EL (cell line): ENCODE measurements at places on chromosomes 1 and 21.

GRCh38 chr21:36538761-36539160, 58.8 kb upstream of the CLDN14 start:
- DNase-seq = no peak

- no peak for DNase-seq
Observed at GRCh38 chr1:201006450-201006849, 17.1 kb downstream of the KIF21B start.

DNA sequence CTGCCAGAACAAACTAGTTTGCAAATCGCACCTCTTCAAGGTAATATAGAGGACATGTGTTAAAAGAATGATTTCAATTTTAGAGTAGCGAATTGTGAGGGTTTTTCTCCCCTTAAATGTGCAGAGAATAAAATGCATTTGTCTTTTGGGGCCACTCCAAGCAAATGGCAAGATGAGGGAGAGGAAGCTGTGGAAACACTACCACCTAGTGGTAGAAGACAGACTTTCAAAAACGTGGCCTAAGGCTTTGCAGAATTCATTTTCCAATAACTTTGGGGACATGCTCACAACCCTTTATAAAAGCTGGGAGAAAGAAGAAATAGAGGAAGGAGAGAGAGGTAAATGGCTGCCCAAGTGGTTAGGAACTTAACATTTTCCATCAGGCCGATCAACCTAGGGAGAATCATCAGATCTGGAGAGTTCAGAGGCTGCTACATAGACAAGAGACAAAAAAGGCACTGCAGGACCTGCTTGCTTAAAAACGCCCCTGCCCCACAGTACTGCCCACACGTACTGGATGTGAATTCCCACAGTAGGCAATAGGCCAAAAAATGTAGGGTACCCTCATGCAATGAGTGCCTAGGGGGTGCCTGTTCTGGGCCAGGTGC, 15.7 kb upstream of the RCAN1 start:
- DNase-seq = peak; percentile 54

DNA sequence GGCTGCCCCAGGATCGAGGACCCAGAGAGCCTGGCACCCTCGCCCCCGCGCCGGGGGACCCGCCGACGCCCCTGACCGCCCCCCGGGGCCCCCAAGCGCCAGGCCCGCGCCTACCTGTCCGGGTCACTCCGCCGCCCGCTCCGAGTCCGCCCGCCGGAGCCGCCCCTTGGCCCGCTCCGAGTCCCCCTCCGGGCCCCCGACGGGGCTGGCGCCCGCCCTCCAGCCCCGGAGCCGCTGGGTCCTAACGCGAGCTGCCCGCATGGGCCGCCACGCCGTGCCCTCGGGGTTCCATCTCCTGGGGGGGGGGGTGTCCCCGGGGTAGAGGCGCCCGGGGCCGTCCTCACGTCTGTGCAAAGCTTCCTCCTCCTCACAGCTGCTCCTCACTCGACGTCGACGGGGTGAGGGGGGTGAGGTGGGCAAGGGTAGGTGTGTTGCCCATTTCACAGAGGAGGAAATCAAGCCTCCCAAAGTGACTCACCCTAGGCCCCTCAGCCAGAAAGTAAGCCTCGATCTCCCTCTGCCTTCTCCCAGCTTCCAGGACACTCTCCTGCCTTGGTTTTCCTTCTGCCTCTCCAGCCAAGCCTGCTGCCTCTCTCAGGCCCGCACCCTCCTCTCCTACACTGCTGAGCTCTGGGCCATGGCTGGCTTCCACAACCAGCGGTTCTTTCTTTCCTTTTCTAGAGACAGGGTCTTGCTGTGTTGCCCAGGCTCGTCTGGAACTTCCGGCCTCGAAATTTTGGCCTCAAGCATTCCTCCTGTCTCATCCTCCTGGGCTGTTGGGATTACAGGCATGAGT, at the start of gene MFAP2:
Gene MFAP2 (minus strand): TSS at position 148 of the 796 bp plus-strand sequence. CDS start 2,347 bp downstream, outside the sequence.
- peak; percentile 63 for DNase-seq

DNA sequence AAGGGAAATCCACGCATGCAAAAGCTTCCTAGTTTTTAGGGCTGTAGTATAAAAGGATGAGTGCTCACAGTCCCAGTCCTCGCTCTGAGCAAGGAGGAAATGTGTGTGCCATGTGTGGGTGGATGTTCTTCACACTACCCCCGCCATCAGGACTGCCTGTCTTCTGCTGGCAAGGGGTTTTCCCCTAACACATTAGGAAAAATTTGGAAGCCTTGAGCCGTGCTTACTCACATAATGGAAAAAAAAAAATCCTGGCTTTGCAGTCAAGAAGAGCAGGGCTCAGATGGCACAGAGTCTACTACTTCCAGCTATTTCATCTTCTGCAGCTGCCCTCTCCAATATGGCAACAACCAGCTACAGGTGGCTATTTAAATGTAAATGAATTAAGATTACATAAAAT, 363.1 kb downstream of the PLPP3 start:
- DNase-seq = peak; percentile 44

DNA sequence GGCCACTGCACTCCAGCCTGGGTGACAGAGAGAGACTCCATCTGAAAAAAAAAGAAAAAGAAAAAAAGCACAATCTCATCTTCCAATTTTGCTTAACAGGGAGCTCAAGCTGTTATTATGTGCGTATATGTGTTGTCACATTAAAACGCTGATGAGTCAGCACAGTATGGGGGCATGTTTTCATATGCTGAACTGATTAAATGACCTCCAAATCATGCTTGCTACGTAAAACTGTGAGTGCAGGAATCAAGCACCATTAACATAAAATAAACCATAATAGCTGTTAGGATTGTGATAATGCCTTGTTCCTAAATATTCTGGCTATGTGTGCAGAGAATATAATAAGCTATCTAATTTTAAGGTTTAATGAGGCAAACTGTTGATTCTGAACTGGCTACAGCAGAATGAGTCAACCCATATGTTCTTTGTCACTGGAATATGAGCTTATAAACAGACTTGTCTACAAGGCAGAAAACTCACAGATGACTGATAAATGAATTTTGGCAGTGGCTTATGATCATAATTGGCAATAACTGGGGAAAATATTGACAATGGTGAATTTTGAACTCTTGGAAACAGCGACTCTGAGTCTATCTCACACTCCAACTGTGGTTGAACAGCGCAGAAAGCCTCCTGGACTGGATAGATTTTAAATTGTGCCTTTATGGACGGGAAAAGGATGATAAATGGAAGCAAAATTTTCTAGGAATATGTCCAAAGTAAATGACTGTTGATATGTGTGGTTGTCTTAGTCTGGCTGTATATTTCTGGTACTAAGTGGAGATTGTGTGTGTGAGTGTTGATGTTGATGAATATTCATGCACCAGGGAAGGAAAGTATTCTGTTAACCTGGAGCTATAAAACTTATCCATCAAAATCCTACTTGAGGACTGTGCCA, 75.5 kb downstream of the VCAM1 start:
- DNase-seq = peak; percentile 40

DNA sequence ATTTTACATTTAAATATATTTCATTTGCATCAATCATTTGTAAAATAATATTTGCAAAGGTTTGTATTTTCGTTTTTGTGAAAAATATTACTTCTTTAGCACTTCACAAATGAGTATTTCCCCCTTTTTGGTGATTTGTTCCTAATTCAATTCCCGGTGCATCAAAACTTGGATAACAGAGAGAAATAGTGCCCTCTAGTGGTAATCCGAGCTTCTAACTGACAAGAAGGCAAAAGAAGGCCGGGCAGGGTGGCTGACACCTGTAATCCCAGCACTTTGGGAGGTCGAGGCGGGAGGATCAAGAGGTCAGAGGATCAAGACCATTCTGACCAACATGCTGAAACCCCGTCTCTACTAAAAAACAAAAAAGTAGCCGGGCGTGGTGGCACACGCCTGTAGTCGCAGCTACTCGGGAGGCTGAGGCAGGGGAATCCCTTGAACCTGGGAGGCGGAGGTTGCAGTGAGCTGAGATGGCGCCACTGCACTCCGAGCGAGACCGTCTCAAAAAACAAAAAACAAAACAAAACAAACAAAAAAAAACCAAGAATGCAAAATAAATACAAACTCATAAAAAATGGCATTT, 137.7 kb downstream of the COL11A1 start:
- DNase-seq = peak; percentile 58

- DNase-seq = peak; percentile 84
Observed at GRCh38 chr1:42936309-42937078, 22.2 kb downstream of the SLC2A1 start.

DNA sequence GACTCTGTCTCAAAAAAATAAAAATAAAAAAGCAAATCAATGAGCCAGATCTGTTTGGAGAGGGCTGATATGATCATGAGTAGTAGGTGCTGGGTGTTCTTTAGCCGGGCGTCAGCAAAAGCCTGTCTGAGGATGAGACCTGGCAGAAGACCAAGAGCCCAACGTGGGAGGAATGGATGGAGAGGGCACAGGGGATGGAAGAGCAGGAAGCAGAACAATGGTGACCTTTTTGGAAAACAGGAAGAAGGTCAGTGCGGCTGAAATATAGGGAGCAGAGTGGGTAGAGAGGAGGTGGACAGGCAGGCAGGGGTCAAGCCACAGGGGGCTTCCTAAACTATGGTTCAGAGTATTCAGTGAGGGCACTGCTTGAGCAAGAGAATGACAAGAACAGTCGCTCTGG, 30.9 kb downstream of the VWA5B1 start:
- no peak for DNase-seq

DNA sequence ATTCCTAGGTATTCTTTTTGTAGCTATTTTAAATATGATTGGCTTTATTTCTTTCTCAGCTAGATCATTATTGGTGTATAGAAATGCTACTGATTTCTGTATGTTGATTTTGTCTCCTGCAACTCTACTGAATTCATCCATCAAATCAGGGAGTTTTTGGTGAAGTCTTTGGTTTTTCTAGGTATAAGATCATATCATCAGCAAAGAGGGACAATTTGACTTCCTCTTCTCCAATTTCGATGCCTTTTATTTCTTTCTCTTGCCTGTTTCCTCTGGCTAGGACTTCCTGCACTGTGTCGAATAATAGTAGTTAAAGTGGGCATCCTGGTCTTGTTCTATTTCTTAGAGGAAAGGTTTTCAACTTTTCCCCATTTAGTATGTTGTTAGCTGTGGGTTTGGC, 27.5 kb upstream of the PRKACB start:
- no peak for DNase-seq

GRCh38 chr1:156502894-156503697, 2.5 kb upstream of the MEF2D start:
- peak; percentile 89 for DNase-seq

DNA sequence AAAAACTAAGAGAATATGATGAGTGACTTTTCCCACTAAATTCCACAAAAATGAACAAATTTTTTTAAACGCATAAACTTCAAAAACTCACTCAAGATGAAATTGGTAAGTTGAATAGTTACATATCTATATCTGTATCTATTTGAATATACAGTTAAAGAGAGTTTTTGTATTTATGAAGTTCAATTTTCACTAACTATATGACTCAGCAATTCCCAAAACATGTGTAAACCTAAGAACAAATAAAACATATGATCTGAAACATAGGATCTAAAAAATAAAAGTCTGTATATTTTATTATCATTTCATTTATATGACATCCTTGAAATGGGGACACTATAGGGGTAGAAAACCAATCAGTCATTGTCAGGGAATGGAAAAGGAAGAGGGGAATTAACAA, 105.7 kb upstream of the SNX7 start:
- no peak for DNase-seq

DNA sequence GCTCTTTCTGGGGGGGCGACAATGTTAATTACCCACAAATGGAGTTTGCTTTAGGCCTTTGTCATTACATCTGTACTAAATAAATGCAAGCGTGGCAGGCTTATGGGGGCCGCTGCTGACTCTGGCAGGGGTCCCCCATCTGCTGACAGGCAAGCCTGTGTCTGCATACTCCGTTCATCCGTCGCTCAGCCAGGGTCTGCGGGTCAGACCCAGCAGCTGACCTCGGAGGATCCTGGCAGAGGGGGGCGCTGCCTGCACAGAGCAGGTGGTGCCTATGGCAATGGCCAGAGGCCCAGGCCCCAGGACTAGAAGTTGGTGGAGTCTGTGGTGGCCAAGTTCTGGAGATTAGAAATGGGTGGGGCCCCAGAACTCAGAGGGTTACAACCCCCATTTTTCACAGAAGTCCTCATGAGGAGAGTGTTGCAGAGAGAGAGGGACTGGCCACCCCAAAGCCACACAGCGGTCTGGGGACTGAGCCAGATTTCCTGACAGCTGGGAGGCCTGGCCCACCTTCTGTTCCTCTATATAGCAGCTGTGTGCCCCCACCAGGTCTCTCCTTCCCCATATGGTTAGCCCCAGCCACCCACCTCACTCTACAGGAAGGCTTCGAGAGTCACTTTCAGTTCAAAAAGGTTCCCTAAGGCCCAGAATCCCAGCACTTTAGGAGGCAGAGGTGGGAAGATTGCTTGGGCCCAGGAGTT, 31.0 kb downstream of the TTC39A start:
- no peak for DNase-seq

DNA sequence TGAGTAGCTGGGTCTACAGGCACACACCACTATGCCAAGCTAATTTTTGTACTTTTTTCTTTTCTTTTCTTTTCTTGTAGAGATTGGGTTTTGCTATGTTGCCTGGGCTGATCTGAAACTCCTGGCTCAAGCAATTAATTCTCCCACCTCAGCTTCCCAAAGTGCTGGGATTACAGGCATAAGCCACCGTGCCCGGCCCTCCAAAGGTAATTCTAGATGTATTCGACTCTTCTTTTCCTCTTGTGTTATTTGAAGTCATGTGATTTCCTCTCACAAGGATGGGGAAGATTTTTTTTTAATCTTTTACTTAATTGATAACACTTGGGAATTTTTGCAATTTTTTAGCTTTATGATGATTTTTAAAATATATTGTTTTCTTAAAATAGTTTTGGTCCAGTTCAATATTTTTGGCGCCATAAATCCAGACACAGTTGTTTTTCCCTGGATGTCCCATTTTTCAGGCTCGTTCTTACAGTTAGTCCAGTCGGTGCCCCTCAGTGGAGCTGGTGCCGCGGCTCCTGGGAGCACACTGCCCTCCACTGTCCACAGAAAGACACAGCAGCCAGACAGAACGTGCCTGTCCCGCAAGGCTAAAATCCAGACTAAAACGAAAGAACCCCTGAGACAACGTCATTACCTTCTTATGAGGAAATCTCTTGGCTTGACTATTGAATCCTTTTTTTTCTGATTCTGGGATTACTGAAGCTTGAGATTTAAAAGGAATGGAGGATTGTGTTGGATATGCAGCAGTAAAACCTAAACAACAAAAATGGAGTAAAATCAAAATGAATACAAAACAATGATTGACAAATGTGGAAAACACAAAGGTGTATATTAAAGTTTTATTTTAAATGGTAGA, 22.4 kb downstream of the STPG1 start:
- DNase-seq = peak; percentile 82

- DNase-seq = peak; percentile 24
Observed at GRCh38 chr1:167455786-167456446, 62.4 kb downstream of the CD247 start.

- DNase-seq = no peak
Observed at GRCh38 chr1:61138305-61138704, 55.9 kb downstream of the NFIA start.

DNA sequence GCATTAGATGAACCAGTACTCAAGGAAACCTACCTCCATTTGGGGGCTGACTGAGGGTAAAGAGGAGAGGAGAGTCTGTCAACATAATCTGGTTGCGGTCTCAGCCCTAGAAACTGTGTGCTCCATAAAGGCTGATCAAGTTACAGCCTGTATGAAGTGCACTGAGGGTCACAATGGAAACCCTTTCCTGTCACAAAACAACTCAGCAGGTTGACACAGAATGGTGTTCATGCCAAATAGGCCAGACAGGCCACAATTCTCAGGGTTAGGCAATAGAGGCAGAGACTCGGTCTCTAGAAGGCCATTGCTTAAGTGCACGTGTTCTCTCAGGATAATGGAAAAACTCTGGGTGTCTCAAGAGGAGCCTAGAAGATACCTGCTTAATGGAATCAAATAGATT, 4.1 kb upstream of the ANKRD35 start:
- no peak for DNase-seq

- DNase-seq = peak; percentile 84
Observed at GRCh38 chr1:171754353-171754705, 12.5 kb upstream of the VAMP4 start.
